ENCODE measurements at places on chromosomes 5 and 9.

DNA sequence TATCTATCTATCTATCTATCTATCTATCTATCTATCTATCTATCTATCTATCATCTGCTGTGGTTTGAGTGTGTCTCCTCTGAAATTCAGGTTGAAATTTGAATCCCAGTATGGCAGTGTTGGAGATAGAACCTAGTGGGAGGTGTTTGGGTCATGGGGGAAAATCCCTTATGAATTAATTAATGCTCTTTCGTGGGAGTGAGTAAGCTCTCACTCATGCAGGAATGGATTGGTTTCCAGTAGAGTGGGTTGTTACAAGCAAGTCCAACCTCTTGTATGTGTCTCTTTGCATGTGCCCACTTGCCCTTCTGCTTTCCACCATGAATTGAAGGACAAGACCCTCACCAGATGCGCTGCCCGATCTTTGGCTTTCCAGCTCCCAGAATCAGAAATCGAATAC lies 113.0 kb downstream of the ANXA1 start:
- DNase-seq = no peak

- DNase-seq = no peak
Observed at GRCh38 chr9:86827893-86828292, 119.4 kb downstream of the GAS1 start.

DNA sequence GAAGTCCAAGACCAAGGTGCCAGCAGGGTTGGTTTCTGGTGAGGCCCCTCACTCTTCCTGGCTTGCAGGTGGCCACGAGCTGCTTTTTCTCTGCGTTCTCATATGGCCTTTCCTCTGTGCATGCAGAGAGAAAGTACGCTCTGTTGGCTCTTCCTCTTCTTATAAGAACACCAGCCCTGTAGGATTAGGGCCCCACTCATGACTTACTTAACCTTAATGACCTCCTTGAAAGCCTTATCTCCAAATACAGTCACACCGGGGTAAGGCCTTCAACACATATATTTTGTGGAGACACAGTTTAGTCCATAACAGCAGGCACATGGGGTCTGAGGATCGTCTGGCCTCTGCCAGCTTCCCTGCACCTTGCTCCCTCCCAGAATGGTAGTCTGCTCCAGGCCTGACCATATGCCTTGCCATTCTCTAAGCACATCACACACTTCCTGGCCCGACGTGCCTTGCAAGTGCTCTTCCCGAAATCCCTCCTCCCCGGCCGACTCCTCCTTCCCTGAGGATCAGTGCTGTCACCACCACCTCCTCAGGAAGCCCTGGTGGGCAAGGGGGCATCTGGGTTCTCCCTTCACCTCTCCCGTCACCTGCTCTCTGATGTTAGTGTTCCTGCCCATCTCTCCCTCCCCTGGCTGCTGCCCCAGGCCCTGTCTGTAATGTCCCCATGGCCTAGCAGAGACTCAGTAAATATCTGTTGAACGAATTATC lies 200.7 kb downstream of the AOPEP start:
- no peak for DNase-seq

- DNase-seq = no peak
Observed at GRCh38 chr9:2623288-2624050, 1.9 kb downstream of the VLDLR start.

DNA sequence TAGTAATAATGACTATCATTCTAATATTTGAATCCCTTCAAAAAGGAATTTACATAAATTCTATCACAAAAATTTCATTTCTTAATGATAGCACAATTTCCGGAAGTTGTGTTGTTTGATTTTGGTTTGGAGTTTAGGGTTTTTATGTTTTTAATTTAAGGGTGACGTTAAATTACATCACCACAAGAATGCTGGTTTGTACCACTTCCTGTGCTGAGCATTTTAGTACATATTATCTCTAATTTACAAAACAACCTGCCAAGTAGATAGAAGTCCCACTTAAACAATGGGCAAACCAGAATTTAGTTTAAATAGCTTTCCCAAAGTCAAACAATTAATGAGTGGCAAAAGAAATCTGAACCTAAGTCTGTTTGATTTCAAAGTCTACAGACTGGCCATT lies 63.4 kb downstream of the DENND1A start:
- DNase-seq = no peak

- DNase-seq = no peak
Observed at GRCh38 chr5:174829511-174829864, 105.1 kb downstream of the MSX2 start.

GRCh38 chr9:73714294-73714693 lies 562.6 kb downstream of the ANXA1 start:
- no peak for DNase-seq

GRCh38 chr9:110093871-110094270 lies 114.1 kb downstream of the C9orf152 start:
- no peak for DNase-seq

DNA sequence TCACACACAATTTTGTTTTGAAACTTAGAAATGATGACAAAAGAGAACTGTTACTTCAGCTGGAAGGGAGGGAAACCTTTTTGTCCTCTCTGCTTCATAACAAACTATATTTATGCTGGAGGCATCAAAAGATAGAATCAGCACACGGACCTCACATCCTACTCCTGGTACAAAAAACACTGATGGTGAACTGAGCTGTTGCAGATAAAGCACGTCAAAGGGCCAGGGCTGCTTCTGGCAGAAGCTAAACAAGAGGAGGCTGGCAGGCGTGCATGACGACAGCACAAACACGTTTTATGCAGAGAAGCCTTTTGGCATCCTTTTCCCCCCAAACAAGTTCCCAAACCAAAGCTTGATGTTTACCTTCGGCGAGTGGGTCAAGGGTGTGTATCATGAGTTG lies 169.6 kb downstream of the SLC24A2 start:
- DNase-seq = no peak

Data from stimulated activated CD8-positive, alpha-beta memory T cell treated with anti-CD3 and anti-CD28 coated beads, Interleukin-7, amount 100 ng/mL, for 24 hours (primary cell).